ENCODE measurements at places on chromosomes 3 and 15.

GRCh38 chr3:42658771-42659390 is 5.4 kb downstream of the ZBTB47 start:
- DNase-seq, result no peak

GRCh38 chr3:191431160-191431822 is 29.7 kb upstream of the PYDC2 start:
- DNase-seq, result no peak

- DNase-seq, result no peak
These were observed 55.7 kb upstream of the CHL1 start for GRCh38 chr3:140748-141330.

DNA sequence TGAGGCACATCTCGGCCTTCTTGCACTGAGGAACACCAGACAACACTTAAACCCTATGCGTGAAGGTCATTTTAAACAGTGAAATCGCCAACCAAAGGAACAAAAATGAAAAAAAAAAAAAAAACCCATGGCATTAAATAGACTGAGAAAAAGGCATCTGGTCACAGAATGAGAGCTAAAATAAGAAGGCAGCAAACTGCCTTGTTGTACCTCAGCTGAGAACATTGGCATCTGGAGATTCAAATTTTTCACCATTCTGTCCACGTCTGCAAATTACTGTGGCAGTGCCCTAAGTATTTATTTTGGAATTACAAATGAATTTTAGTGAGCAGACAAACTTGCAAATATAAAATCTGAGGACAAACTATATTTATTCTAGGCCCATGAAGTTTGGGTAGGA is 82.6 kb upstream of the POU1F1 start:
- no peak for DNase-seq

- no peak for DNase-seq
These were observed 30.4 kb downstream of the TMEM212 start for GRCh38 chr3:171873580-171873979.

DNA sequence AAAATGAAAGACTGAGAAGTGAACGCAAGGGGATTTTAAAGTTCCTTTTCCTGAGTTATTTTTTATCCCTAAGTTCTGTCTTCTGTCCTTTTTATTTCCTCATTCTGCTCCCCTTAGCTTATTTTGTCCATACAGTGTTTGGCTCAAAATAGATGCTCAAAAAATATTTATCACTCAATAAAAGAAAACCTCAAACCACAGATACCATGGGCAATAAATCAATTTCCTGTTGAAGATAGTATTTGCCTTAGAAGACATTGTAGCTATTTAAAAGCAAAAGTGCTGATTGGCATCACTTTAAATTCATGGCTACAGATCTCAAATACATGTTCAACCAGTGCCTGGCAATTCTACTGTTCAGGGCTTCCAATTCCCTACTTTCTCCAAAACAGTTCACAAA is 316.5 kb upstream of the ADAMTS9 start:
- no peak for DNase-seq

GRCh38 chr3:53236112-53236841 is 19.5 kb downstream of the TKT start:
- DNase-seq, result peak; percentile 10

DNA sequence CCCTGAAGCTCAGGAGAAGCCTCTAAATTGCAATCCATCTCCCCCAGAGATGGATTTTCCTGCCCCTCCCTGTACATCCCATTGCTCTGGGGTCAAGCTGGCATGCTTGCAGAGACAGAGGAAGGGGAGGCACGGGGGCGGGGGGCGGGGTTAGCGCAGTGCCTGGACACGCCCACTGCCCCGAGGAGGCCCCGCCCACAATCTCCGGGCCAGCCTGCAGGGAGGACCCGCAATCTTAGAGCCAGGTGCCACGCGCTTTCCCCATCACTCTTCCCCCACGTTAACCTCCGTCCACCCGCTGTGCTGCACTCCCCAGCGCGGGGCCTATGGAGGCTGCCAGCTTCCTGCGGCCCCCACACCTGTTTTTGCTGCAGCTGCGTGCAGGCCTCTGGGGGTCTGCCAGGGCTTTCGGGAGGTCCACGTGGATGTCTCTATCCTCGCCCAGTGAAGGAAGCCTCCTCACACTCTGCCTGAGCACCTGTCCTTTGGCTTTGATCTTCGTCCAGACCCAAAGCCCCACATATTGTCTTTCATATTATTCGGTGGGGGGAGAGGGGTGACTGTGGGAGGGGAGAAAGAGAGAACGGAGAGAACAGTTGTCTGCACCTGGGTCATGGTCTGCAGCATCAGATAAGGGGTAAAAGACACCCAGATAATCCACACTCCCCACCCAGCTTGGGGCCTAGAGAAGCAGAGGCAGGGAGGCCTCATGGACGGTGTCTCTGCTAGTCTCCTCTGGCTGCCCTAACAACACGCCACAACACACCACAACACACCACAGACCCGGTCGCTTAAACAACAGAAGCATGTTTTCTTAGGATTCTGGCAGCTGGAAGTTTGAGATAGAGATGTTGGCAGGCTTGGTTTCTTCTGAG is 118.0 kb upstream of the MEF2A start:
- DNase-seq, result no peak
